ENCODE measurements at places on chromosomes 13 and 19. TPM values are rescaled to one million over a fixed set of nuclear protein-coding genes. Genes with fewer than 3 reads are reported as not detected.

GRCh38 chr19:21698215-21698614, 69.2 kb downstream of the ZNF100 start:
- H3K36me3 ChIP-seq, result no peaks in the 10 kb centered on the region
- no peaks in the 10 kb centered on the region for H3K27me3 ChIP-seq
- peak; percentile 19 for DNase-seq
- H3K4me3 ChIP-seq, result no peak overlapping the region
- H3K4me1 ChIP-seq, result no peaks in the 10 kb centered on the region

The SLITRK5 gene
- 0.09 TPM for total RNA-seq

The LILRA5 gene
- 4.2 TPM for total RNA-seq

- H3K36me3 ChIP-seq, result no peaks in the 10 kb centered on the region
- H3K27me3 ChIP-seq, result no peaks in the 10 kb centered on the region
- peak; percentile 76 for DNase-seq
- H3K27ac ChIP-seq, result no peak overlapping the region
- H3K4me3 ChIP-seq, result no peak overlapping the region
These were observed 39.5 kb upstream of the GRTP1 start for GRCh38 chr13:113403255-113404104.

The IGFL4 gene
- not detected for total RNA-seq

The POSTN gene
- total RNA-seq, result 34.4 TPM

DNA sequence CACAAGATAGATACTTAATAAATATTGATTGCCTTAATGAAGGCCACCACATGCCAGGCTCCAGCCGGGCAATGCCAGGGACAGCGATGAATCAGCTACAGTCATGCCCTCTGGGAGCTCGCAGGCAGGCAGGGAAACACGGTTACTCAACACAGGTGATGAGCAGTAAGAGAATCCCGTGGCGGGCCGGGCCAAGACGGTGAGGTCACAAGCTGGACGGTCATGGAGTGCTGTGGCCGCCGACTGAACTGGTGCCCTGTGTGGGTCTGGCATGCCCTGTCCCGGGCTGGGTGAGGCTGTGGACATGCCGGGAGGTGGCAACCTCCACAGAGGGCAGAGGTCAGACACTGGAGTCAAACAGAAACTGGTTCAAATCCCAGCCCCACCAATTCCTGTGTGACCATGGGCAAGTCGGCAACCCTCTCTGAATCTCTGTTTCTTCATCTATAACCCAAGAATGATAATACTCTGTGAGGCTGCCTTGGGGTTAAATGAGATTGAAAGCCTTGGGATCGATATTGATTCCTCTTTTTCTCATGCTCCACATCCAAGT, 13.2 kb upstream of the PAK4 start:
- H3K4me3 ChIP-seq, result no peak overlapping the region
- DNase-seq, result no peak
- no peaks in the 10 kb centered on the region for H3K36me3 ChIP-seq
- no peaks in the 10 kb centered on the region for H3K27me3 ChIP-seq

DNA sequence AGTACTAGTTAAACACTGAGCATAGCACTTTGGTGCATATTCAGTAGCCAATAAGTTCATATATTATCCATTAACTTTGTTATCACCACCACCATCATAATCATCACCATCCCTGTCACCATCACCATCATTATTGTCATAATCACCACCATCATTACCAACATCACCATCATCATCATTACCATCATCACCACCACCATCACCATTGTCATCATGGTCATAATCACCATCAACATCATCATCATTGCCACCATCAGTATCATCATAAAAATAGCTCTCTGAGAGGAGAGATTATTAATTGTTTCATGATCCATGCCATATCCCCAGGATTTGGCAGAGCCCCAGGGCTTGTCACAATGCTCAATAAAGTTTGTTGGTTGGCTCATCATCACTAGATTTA, 49.3 kb downstream of the MBD3L1 start:
- H3K27ac ChIP-seq, result no peak overlapping the region
- H3K4me1 ChIP-seq, result no peaks in the 10 kb centered on the region
- H3K4me3 ChIP-seq, result no peak overlapping the region
- no peaks in the 10 kb centered on the region for H3K36me3 ChIP-seq
- no peak for DNase-seq

- H3K27ac ChIP-seq, result no peak overlapping the region
- DNase-seq, result no peak
- no peaks in the 10 kb centered on the region for H3K4me1 ChIP-seq
- no peak overlapping the region for H3K4me3 ChIP-seq
These were observed 18.6 kb downstream of the POP4 start for GRCh38 chr19:29624489-29625185.

DNA sequence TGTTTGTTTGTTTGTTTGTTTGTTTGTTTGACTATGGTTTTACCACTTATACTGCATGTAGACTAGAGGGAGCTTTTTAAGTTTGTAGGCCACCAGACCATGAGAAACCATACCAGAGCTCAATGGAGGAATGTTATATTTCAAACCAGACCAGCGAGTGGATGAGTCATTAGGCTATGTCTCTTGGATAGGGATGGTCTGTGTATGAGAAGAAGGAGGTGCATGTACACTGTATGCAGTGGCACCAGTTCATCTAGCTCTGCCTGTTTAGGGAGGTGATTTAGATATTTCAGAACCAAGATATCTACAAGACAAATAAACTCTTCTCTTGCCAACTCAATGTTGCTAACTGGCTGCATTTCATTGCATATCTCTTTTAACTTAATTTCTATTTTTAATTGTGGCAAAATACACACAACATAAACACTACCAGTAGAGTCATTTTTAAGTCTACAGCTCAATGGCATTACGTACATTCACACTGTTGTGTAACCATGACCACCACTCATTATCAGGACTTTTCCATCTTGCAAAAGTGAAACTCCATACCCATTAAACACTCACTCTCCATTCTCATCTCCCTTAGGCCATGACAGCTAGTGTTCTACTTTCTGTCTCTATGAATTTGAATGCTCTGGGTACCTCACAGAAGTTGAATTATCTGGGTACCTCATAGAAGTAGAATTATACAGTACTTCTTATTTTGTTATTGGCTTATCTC, 29.2 kb downstream of the SYDE1 start:
- H3K4me3 ChIP-seq, result no peak overlapping the region
- H3K27me3 ChIP-seq, result no peaks in the 10 kb centered on the region
- H3K36me3 ChIP-seq, result no peaks in the 10 kb centered on the region
- H3K4me1 ChIP-seq, result no peaks in the 10 kb centered on the region
- DNase-seq, result no peak

The CLEC17A gene
- total RNA-seq, result not detected

The KLF1 gene
- total RNA-seq, result not detected

GRCh38 chr19:33280351-33280921, 21.9 kb downstream of the CEBPA start:
- H3K36me3 ChIP-seq, result no peaks in the 10 kb centered on the region
- H3K4me3 ChIP-seq, result no peak overlapping the region
- H3K27me3 ChIP-seq, result no peaks in the 10 kb centered on the region

GRCh38 chr13:97372936-97373335, 61.0 kb upstream of the RAP2A start:
- no peak overlapping the region for H3K4me3 ChIP-seq
- peaks cover 11% of the 10 kb centered on the region for H3K4me1 ChIP-seq
- no peak overlapping the region for H3K27ac ChIP-seq
- peak; percentile 19 for DNase-seq
- no peaks in the 10 kb centered on the region for H3K36me3 ChIP-seq
- H3K27me3 ChIP-seq, result no peaks in the 10 kb centered on the region

GRCh38 chr19:34082289-34083077, 89.8 kb upstream of the LSM14A start:
- H3K36me3 ChIP-seq, result no peaks in the 10 kb centered on the region
- peaks cover 20% of the 10 kb centered on the region for H3K27me3 ChIP-seq
- no peak for DNase-seq
- H3K27ac ChIP-seq, result no peak overlapping the region
- H3K4me1 ChIP-seq, result no peaks in the 10 kb centered on the region
- H3K4me3 ChIP-seq, result no peak overlapping the region

DNA sequence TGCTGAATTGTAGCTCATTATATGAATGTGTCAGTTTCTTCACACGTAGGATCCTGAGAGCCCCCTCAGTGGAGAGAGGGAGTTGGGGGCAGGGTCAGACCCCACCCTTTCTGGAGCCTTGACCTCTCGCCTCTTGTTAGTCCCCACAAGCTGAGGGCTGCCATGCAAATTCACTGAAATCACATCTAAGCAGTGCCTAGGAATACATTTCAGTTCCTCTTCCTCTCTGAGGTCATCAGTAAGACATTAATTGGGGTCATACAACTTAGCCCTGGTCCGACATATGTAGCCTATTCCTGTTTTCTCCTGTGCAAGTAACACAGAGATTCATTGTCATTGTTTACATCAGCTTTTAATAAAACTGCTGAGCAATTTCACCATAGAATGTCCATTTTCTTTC, 30.0 kb downstream of the MYO9B start:
- H3K4me3 ChIP-seq, result no peak overlapping the region
- no peak overlapping the region for H3K27ac ChIP-seq
- peaks cover 56% of the 10 kb centered on the region for H3K36me3 ChIP-seq
- no peaks in the 10 kb centered on the region for H3K27me3 ChIP-seq

The GATAD2A gene
- total RNA-seq, result 97.3 TPM

- H3K4me1 ChIP-seq, result no peaks in the 10 kb centered on the region
- H3K27ac ChIP-seq, result no peak overlapping the region
- H3K36me3 ChIP-seq, result no peaks in the 10 kb centered on the region
- H3K27me3 ChIP-seq, result no peaks in the 10 kb centered on the region
- H3K4me3 ChIP-seq, result no peak overlapping the region
These were observed 472.4 kb downstream of the DCT start for GRCh38 chr13:94007072-94007471.

The SIGLEC11 gene
- 1.3 TPM for total RNA-seq

DNA sequence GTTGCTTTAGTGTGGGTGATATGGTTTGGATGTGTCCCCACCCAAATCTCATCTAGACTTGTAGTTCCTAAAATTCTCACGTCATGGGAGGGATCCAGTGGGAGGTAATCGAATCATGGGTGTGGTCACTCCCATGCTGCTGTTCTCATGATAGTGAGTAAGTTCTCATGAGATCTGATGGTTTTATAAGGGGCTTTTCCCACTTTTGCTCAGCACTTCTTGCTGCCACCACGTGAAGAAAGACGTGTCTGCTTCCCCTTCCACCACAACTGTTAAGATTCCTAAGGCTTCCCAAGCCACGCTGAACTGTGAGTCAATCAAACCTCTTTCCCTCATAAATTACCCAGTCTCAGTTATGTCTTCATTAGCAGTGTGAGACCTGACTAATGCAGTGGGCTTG, 26.0 kb downstream of the OR10H4 start:
- H3K4me3 ChIP-seq, result no peak overlapping the region
- no peak overlapping the region for H3K27ac ChIP-seq
- DNase-seq, result no peak
- no peaks in the 10 kb centered on the region for H3K4me1 ChIP-seq
- no peaks in the 10 kb centered on the region for H3K27me3 ChIP-seq

DNA sequence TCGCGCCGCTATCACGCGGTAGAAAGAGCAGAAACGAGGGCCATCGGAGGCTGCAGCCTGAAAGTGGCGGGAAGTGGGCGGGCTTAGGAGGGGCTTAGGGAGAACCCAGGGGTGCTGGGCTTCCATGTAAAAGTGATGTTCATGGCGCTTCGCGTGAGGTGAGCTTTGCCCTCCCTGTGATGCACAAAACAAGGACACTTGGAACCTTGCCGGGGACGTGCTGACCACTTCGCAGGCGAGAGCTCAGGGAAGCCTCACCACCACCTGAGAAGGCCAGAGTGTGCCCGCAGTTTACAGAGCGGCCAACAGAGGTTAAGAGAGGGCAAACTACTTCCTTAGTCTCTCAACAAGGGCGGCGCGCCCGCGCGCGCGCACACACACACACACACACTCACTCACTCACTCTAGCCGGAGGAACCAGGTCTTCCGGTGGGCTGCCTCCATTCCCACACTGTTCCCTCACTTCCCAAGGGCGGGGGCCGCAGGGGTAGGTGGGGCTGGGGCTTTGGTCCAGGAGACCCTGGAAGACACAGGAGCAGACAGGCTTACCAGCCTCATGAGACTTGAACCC, 651 bp downstream of the GAPDHS start:
- H3K36me3 ChIP-seq, result no peaks in the 10 kb centered on the region
- DNase-seq, result peak; percentile 83
- H3K27me3 ChIP-seq, result no peaks in the 10 kb centered on the region
- H3K4me3 ChIP-seq, result no peak overlapping the region
- H3K27ac ChIP-seq, result no peak overlapping the region
- peaks cover 4% of the 10 kb centered on the region for H3K4me1 ChIP-seq

The NRTN gene
- 1.5 TPM for total RNA-seq

The LATS2 gene
- 30.7 TPM for total RNA-seq

- H3K27me3 ChIP-seq, result no peaks in the 10 kb centered on the region
- DNase-seq, result no peak
- peaks cover 5% of the 10 kb centered on the region for H3K36me3 ChIP-seq
- peaks cover 78% of the 10 kb centered on the region for H3K4me1 ChIP-seq
- peak overlapping the region; percentile 97 for H3K27ac ChIP-seq
These were observed 3.6 kb upstream of the BCL3 start for GRCh38 chr19:44744871-44745332.

The TEX101 gene
- not detected for total RNA-seq

GRCh38 chr19:5480427-5480836, 25.2 kb downstream of the ZNRF4 start:
- peaks cover 14% of the 10 kb centered on the region for H3K27me3 ChIP-seq
- H3K36me3 ChIP-seq, result no peaks in the 10 kb centered on the region
- H3K4me1 ChIP-seq, result no peaks in the 10 kb centered on the region
- H3K27ac ChIP-seq, result no peak overlapping the region

The PTGIR gene
- total RNA-seq, result 12.1 TPM

The CD209 gene
- total RNA-seq, result 9.2 TPM

DNA sequence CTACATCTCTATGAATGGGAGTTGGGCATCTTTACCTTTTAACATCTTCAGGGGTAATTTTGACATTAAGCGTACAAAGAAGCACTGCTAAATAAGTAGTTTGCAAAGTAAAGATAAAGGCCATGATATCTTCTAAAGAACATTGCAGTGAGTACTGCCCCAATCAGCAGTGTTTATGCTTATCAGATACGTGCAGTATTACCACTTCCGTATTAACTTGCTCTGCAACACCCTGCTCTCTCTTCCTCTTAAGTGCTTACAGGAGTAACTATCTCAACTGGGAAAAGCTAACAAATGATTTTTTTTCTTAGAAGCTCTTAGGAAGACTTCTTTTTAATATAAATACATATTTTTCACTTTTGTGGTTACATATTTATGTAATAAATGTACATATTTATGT, 793.7 kb upstream of the SLC10A2 start:
- H3K27ac ChIP-seq, result no peak overlapping the region
- H3K4me3 ChIP-seq, result no peak overlapping the region
- no peak for DNase-seq
- H3K4me1 ChIP-seq, result no peaks in the 10 kb centered on the region

- DNase-seq, result peak; percentile 81
- peaks cover 11% of the 10 kb centered on the region for H3K4me1 ChIP-seq
- no peaks in the 10 kb centered on the region for H3K27me3 ChIP-seq
- H3K27ac ChIP-seq, result peak overlapping the region; percentile 63
- H3K4me3 ChIP-seq, result no peak overlapping the region
These were observed 240.9 kb upstream of the SERP2 start for GRCh38 chr13:44132710-44133109.

The C1QTNF9B gene
- not detected for total RNA-seq

DNA sequence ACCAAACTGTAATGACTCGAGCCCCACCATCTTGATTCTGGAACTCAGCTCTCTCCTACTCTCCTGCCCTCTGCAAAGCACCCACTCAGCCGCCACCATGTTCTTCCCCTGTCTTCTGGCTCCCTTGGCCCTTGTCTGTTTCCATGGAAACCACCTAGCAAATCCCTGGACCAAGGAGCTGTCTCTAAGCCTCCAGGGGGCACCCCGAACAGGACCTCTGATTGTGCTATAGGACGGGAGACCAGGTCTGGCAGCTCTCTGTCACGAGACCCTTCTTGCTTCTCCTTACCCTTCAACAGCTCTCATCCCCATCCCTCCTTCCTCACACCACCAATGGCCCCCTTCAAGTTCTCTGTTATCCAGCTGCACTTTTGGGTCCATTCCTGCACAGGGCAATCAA, 277.7 kb upstream of the ZNF507 start:
- H3K27me3 ChIP-seq, result no peaks in the 10 kb centered on the region
- no peaks in the 10 kb centered on the region for H3K36me3 ChIP-seq
- no peak for DNase-seq

The KASH5 gene
- 0.84 TPM for total RNA-seq
